Stimulated activated CD4-positive, alpha-beta T cell treated with anti-CD3 and anti-CD28 coated beads, Interleukin-1b, Interleukin-23, amount 100 ng/mL, for 24 hours (primary cell): ENCODE measurements at places on chromosomes 4 and X.

- no peak for DNase-seq
Measured at GRCh38 chr4:11765849-11766453, 337.3 kb upstream of the HS3ST1 start.

DNA sequence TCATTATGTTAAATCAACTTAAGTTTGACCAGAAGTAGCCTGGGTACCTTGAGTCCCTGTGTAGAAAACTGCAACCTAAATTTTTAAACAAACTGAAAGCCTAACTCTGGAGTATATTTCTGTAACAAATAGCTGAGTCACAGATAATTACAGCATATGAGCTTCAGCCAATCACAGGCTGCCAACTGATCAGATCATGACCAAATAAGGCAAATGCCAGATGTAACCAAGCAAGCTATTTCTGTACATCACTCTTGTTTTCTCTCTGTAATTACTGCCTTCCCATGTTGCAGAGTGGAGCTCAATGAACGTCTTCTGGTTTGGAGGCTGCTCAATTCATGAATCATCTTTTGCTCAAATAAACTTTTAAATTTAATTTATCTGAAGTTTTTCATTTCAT lies 980.9 kb upstream of the DIAPH2 start:
- DNase-seq: no peak

GRCh38 chr4:3660086-3660927 lies 105.9 kb upstream of the ADRA2C start:
- DNase-seq: no peak

DNA sequence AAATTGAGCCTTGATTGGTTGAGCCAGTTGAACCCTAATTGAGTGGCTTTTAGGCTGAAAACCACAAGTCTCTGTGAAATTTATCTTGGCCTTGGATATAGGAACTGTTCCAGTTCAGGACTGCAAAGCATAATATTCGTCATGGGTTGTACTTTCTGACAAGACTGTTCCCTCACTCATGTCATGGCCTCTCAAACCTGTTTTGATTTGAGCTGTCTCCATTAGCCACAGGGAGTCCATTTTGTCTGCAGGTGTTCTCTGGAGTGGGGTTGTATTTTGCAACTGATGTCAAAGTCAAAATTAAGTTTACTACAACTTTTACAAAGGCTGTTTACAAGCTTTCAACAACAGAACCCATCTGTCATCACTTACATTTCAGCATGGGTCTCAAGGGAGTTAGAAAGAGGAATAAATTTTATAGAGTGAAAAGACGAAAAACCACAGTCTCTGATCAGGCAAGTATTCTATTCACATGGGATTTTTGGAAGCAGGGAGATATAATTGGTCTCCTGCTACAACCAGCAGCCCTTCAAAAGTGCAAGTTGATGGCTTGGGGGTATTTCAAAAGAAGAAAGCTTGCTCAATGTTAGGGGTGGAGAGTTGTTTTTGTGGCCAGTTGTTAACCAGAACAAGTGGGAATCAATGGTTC lies 1716.3 kb downstream of the C4orf33 start:
- DNase-seq: no peak

DNA sequence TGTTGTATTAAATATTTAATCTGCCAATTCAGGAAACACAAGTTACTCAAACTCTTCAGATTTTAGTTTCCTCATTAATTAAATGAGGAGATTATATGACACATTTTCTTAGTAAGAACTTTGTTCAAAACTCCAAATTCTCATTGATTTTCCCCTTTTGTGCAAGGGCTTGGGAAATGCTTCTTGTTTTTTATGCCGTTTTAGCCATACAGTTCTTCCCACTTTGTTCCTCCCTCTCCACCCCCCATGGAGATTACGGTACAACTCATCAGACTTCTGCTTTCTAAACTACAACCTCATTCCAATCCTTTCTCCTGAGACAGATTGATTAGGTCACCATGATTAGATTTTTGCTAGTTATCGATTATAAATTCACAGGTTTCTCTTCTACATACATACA lies 10.9 kb upstream of the BBS7 start:
- DNase-seq: no peak

- DNase-seq: no peak
Measured at GRCh38 chrX:311156-312129, 7.2 kb downstream of the GTPBP6 start.

DNA sequence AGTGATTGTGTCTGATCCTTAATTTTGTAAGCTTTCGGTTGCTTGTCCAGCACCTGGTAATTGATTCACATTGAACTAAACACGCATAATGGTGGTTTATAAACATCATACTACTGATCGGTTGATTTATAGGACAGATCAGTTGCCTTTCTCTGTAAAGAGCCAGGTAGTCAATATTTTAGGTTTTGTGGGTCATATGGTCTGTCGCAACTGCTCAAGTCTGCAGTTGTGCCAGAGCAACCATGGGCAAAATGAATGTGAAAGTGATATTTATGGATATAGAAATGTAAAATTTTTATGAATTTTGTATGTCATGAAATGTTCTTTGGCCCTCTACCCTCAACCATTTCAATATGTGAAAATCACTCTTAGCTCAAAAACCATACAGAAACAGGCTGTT lies 8.9 kb downstream of the JADE1 start:
- no peak for DNase-seq

DNA sequence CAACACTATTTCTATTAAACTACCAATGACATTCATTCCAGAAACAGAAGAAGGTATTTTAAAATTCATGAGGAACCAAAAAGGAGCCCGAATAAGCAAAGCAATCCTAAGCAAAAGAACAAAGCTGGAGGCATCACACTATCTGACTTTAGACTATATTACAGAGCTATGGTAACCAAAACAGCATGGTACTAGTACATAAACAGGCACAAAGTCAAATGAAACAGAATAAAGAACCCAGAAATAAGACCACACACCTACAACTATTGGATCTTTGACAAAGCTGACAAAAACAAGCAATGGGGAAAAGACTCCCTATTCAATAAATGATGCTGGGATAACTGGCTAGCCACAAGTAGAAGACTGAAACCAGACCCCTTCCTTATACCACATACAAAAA lies 122.3 kb downstream of the ITIH6 start:
- no peak for DNase-seq

GRCh38 chr4:102829803-102830202 lies 2.5 kb upstream of the UBE2D3 start:
- DNase-seq: no peak
